ENCODE measurements at places on chromosomes 7 and 10. TPM values are rescaled to one million over a fixed set of nuclear protein-coding genes. Genes with fewer than 3 reads are reported as not detected.

GRCh38 chr10:6114805-6115341, 26.0 kb downstream of the RBM17 start:
- H3K27ac ChIP-seq, result no peak overlapping the region
- no peak for DNase-seq
- H3K4me1 ChIP-seq, result no peaks in the 10 kb centered on the region
- H3K36me3 ChIP-seq, result peaks cover 4% of the 10 kb centered on the region
- no peak overlapping the region for H3K4me3 ChIP-seq

DNA sequence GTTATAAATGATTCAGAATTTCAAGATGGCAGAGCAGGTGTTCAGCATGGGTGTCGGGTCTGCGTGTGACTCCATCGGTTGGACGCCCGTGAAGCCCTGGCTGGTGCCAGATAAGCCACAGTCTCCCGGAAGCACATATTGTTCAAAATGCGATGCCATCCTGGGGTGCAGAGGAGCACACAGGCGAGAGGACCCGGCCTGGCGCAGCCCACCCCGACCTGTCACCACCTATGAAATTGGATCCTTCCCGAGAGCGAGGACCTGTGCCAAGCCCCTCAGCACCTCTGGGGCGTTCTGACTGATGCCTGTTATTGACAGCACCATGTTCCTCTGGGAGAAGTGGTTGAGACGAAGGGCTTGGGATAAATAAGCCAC, 110.1 kb downstream of the ACTR3B start:
- H3K36me3 ChIP-seq, result no peaks in the 10 kb centered on the region
- H3K27me3 ChIP-seq, result no peaks in the 10 kb centered on the region
- no peaks in the 10 kb centered on the region for H3K4me1 ChIP-seq
- no peak for DNase-seq
- H3K4me3 ChIP-seq, result no peak overlapping the region

The AUTS2 gene
- 25.0 TPM for total RNA-seq

DNA sequence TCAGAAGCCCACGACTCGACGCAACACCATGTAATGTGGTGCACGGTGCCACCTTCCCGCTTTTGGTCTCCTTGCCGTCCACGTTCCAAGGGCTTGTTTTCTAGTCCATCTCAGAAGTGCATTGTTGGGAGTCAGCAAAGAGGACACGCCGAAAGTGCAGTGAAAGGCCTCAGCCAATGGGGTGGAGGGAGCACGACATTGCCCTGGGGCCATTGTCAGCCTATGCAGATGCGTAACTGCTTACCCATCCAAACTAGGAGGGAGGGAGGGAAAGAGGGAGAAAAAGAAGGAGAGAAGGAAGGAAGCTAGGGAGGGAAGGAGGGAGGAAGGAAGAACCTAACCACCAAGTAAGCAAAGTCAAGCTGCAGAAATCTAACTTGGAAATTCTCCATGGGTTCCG, 202.4 kb downstream of the CCDC3 start:
- H3K4me1 ChIP-seq, result peaks cover 4% of the 10 kb centered on the region
- no peak overlapping the region for H3K27ac ChIP-seq
- H3K27me3 ChIP-seq, result no peaks in the 10 kb centered on the region
- DNase-seq, result no peak
- no peak overlapping the region for H3K4me3 ChIP-seq
- no peaks in the 10 kb centered on the region for H3K36me3 ChIP-seq

The HILPDA gene
- 41.5 TPM for total RNA-seq

The TMEM196 gene
- not detected for total RNA-seq

GRCh38 chr10:103845972-103846371, 9.4 kb downstream of the SH3PXD2A start:
- H3K36me3 ChIP-seq, result no peaks in the 10 kb centered on the region
- no peak for DNase-seq
- H3K27me3 ChIP-seq, result no peaks in the 10 kb centered on the region
- peaks cover 15% of the 10 kb centered on the region for H3K4me1 ChIP-seq

The NSUN5 gene
- 36.3 TPM for total RNA-seq

- no peaks in the 10 kb centered on the region for H3K36me3 ChIP-seq
- DNase-seq, result no peak
- H3K4me3 ChIP-seq, result no peak overlapping the region
- H3K27ac ChIP-seq, result no peak overlapping the region
- H3K27me3 ChIP-seq, result no peaks in the 10 kb centered on the region
- no peaks in the 10 kb centered on the region for H3K4me1 ChIP-seq
Observed at GRCh38 chr10:27637601-27638000, 108.0 kb downstream of the MKX start.

- H3K27ac ChIP-seq, result no peak overlapping the region
- no peak overlapping the region for H3K4me3 ChIP-seq
- no peak for DNase-seq
- H3K4me1 ChIP-seq, result no peaks in the 10 kb centered on the region
Observed at GRCh38 chr10:63414481-63415260, 51.1 kb downstream of the JMJD1C start.

GRCh38 chr7:9097565-9098060, 664.2 kb downstream of the NXPH1 start:
- no peak overlapping the region for H3K27ac ChIP-seq
- no peaks in the 10 kb centered on the region for H3K4me1 ChIP-seq
- no peak overlapping the region for H3K4me3 ChIP-seq

GRCh38 chr7:140213684-140214074, 36.9 kb upstream of the KDM7A start:
- no peaks in the 10 kb centered on the region for H3K36me3 ChIP-seq
- no peak overlapping the region for H3K4me3 ChIP-seq
- no peak for DNase-seq
- H3K27ac ChIP-seq, result no peak overlapping the region
- no peaks in the 10 kb centered on the region for H3K27me3 ChIP-seq

All from prostate gland (tissue), 2 donors.